ENCODE measurements at places on chromosomes 4 and X. TPM values are rescaled to one million over a fixed set of nuclear protein-coding genes. Genes with fewer than 3 reads are reported as not detected.
A peak's percentile ranks its signal among the peaks of the same experiment; 100 is the strongest.

Gene DCHS2
- total RNA-seq: not detected

Gene HELT
- not detected for total RNA-seq

Gene CTAG1B
- total RNA-seq: not detected

Gene IQSEC2
- 9.9 TPM for total RNA-seq

Gene RNF150
- total RNA-seq: 0.33 TPM

Gene HSFX4
- not detected for total RNA-seq

Gene BRS3
- total RNA-seq: not detected

Gene PAGE1
- total RNA-seq: not detected

Gene HS6ST2
- 0.55 TPM for total RNA-seq

Gene HPGDS
- total RNA-seq: not detected

DNA sequence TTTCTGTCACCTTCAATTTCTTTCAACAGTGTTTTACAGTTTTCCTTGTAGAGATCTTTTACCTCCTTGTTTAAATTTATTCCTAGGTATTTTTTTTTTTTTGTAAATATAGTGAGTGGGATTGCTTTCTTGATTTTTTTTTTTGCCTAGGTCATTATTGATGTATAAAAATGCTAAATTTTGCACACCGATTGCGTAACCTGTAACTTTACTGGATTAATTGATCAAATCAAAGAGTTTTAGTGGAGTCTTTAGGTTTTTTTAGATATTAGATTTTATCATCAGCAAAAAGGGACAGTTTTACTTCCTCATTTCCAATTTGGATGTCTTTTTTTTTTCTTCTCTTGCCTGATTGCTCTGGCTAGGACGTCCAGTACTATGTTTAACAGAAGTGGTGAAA lies 40.9 kb downstream of the TEX13A start:
- no peak for DNase-seq

GRCh38 chrX:12947545-12948235 lies 27.2 kb upstream of the TMSB4X start:
- no peak for DNase-seq

- no peak for DNase-seq
Observed at GRCh38 chrX:10904220-10904619, 206.9 kb upstream of the HCCS start.

GRCh38 chr4:88910101-88910500 lies 146.9 kb downstream of the FAM13A start:
- DNase-seq: no peak

GRCh38 chrX:43643201-43643600 lies 12.9 kb upstream of the MAOA start:
- DNase-seq: no peak

GRCh38 chr4:61923179-61923578 lies 723.1 kb downstream of the ADGRL3 start:
- no peak for DNase-seq

DNA sequence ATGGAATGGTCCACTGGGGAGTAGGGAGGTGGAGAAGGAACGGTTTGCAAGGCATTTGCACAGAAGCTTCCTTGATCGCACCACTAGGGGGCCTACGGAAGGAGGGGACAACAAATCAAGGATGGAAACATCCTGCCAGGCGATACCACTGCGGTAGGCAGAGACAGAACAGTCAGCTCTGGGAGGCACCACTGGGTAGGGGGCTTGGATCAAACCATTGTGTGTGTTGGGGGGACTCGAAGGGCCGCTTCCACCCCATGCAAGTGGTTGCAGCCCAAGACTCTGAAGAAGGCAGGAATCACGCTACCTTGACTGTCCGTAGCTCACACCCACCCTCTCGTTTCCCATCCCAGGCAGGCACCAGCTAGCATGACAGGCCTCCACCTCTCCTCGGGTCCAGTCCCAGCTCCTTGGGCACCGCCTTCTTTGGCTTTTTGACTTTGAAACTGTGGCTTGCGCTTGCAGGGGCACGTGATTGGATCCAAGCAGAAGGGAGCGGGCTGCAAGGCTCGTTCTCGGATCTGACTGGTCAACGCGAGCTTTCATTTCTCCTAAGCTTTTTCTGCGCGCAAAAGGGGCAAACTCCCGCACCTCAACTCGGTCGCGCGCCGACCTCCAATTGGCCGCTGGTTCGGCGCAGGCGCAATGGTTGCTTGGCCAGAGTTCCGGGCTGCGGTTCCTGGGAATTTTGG lies 28.4 kb downstream of the GAGE1 start:
- DNase-seq: no peak

GRCh38 chrX:124211312-124211942 lies 121.0 kb upstream of the TEX13D start:
- DNase-seq: peak; percentile 12

- DNase-seq: peak; percentile 95
Observed at GRCh38 chr4:29336861-29337260, 1383.3 kb upstream of the PCDH7 start.

DNA sequence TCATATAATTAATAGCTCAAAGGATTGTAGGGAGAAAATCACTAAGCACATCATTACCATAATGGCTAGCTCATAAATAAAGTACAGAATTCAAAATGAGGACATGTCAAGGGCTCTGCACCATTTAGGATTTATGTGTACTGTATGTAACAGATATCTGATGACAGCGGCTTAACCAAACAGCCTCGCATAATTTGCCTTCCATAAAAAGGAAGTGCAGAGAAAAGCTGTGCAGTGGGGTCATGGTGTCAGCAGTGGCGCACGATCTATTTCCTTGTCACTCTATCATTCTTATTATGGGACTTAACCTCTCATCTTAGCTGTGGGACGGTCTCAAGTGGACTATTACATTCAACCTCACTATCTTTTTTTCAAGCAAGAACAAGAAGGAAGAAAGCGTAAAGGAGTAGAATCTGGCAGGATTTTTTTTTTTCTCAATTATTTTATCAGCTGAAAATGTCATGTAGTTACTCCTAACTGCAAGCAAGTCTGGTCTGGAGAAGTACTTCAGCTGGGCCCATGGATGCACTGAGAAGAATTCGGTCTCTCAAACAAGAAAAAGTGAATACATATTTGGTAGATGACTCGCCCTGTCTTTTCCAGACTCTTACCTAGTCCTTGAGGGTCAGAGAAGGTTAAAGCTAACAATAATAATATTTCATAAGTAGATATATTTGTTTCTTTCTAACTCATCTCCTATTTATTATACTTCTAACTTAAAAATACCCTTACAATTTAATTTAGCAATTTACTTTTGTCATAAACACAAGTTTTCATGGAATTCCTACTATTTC lies 94.6 kb downstream of the COX18 start:
- peak; percentile 78 for DNase-seq

DNA sequence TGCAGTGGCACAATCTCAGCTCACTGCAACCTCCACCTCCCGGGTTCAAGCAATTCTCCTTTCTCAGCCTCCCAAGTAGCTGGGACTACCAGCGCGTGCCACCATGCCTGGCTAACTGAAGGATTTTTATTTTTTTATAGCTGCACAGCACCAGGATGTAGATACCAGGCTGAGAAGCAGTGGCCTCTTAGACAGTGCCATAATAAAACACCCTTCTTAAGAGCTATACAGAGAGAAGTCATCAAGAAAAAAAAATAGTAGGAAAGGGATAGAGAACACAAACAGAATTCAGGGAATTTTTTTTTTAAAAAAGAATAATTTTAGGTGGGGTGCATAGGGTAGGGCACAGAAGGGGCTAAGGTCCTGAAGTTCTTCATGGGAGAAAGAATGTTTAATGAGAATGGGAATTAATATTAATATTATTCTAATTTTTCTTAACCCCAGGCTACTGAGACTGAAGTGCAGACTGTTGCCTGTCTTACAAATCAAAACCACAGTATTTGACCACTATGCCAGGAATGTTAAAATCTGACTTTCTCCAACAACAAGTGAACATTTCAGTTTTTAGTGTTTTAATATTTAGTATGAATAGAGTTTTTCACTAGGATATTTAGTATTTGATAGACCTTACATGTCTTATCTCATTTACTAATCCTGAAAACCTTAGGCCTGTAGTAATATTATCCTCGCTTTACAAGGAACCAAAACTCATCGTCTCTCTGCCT lies 146.7 kb downstream of the KCNIP4 start:
- DNase-seq: peak; percentile 21

GRCh38 chrX:77160301-77160700 lies 286.9 kb upstream of the FGF16 start:
- no peak for DNase-seq

GRCh38 chrX:68252664-68253063 lies 180.6 kb downstream of the OPHN1 start:
- DNase-seq: peak; percentile 68

- DNase-seq: no peak
Observed at GRCh38 chr4:182425302-182425701, 182.1 kb downstream of the TENM3 start.

DNA sequence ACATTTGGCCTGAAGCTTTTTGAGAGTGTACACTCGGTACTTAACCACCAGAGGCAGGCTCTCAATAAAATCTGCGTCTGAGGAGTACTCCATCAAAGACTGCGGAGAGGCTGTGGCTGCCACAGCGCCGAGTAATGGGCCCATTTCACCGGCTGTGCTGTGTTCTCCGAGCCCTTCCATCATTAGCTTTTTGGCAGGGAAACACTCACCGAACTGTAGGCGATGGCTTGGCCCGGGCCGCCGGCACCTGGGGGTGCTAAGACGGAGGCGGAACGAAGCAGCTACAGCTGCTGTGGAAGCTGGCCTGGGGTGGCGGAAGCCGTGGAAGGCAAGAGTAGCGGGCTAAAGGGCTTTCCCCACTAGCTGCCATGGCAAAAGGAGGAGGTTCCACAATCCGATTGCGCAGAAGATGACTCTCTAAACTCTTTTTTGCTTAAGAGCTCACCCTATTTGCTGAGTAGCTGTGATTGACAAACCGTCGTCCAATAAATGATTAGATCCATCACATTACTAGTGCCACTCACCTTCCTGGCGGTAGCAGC lies 48.5 kb upstream of the PABPC1L2A start:
- no peak for DNase-seq

DNA sequence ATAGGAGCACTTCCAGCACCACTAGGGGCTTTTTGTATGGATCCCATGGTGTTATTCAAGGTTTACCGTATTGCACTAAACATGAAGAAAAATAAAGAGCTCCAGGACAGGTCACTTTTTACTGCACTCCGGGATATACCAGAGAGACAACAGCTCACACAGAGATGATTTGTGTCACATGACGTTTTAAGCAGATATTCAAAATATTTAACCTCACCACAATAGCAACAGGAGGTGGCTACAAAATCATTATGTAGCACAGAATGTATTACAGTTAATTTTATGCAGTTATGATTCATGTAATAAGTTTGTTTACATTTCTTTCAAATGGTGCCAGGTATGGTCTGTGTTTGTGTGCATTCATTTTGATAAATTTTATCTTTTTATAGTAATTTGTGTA lies 100.6 kb downstream of the LUZP4 start:
- DNase-seq: no peak

DNA sequence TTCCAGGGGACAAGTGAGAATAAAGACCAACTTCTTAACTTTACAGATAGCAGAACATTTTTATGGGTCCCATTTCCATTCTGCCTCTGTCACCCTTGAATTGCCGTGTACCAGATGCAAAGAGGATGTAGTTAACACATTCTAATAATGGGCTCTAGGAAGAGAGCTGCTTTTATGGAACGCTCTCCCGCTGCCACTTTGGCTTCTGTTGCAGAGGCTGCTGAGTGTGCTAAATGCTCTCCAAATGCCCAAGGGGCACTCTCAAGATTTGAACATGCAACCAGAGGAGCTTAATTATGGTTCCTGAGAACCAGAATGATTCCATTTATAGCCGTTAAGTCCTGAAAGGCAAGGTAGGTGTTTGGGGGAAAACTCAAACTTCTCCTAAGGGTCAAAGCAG lies 28.1 kb upstream of the GPC3 start:
- no peak for DNase-seq

DNA sequence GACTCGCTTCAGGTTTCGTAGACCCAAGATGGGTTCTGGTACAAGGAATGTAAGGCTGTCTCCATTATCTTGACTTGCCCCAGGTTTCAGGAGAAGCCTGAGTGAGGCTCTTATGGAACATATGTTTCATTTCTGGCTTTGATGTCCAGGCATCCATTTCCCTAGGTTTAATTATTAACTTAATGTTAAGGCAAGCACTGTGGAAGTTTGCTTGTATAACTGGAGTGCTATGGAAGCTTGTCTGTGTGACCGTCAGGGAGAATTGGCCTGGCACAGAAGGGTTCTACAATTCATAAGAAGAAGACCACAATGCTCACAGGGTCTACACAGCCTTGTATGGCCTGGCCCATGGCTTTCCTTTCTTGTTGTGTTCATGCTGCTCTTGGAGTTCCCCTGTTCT lies 47.2 kb upstream of the PPP1R2C start:
- no peak for DNase-seq

GRCh38 chr4:95027905-95028618 lies 270.3 kb downstream of the BMPR1B start:
- DNase-seq: no peak

DNA sequence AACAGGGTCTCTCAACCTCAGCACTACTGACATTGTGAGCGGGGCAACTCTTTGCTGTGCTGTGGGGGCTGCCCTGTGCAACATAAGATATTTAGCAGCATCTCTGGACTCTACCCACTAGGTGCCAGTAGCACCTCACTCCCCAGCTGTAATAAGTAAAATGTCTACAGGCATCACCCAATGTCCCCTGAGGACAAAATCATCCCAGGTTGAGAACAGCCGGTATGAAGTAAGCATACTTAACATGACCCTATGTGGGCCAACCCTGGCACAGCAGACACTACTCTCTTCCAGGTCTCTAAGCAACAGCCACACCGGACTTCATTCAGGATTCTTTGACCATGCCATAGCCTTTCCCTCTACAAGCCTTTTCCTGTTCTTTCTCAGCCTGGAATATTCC lies 10.5 kb upstream of the MGST2 start:
- DNase-seq: peak; percentile 61

DNA sequence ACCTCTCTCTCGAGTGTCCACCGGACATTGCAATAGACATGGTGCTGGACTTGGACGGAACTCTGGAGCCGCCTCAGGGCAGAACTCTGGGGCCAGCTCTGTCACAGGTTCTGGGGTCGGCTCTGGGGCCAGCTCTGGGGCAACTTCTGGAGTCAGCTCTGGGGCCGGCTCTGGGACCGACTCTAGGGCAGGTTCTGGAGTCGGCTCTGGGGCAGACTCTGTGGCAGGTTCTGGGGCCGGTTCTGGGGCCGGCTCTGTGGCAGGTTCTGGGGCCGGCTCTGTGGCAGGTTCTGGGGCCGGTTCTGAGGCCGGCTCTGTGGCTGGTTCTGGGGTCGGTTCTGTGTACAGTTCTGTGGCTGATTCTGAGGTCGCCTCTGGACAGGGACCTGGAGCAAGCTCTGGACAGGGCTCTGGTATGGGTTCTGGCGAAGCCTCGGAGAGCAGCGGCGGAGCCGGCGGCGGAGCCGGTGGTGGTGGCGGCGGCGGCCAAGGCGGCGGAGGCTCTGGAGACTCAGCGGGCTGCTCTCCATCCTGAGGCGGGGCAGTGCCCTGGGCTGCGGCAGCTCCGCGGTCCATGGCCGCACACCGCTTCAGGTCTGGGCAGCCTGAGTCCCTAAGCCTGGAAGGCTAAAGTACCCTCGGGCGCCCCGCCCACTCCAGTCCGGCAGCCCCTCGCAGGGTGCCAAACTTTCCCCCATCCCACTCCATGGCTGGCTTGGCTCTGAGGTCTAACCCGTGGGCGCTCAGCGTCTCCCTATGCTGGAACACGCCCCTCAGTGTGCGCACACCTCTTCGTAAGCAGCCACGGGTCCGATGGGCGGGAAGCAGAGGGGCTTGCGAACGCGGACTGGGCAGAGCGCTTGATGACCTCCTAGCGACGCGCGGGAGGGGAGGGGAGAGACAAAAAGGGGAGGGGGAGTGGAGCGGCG lies at the start of gene DGKK:
Gene DGKK (minus strand): TSS at position 723 of the 929 bp plus-strand sequence. CDS start 147 bp downstream, at position 576.
- no peak for DNase-seq

GRCh38 chr4:168667376-168667775 lies 170.5 kb downstream of the PALLD start:
- peak; percentile 50 for DNase-seq
